ENCODE measurements at places on chromosomes 2 and 18.

GRCh38 chr2:150812664-150813367 is 325.3 kb upstream of the RND3 start:
- DNase-seq = no peak

- no peak for DNase-seq
These were observed 22.0 kb downstream of the KATNAL2 start for GRCh38 chr18:46939337-46939963.

GRCh38 chr2:194320520-194320919 is 1336.5 kb upstream of the SLC39A10 start:
- no peak for DNase-seq

DNA sequence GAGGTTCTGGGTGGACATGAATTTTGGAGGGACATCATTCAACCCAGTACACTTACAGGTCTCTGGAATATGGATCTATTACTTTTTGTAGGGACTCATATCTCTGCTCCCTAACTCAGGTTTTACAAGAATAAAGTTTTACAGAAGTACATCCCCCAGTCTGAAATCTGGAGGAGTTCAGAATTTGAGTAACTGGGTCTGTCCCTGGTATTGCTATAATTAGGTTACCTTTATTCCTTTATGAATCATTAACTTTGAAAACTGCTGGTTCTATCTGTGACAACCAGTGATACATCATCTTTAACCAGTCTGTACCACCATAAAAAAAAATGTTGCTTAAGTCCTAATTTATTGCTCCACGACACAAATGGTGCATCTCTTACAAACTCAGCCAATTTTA is 59.9 kb downstream of the INSIG2 start:
- DNase-seq = no peak

DNA sequence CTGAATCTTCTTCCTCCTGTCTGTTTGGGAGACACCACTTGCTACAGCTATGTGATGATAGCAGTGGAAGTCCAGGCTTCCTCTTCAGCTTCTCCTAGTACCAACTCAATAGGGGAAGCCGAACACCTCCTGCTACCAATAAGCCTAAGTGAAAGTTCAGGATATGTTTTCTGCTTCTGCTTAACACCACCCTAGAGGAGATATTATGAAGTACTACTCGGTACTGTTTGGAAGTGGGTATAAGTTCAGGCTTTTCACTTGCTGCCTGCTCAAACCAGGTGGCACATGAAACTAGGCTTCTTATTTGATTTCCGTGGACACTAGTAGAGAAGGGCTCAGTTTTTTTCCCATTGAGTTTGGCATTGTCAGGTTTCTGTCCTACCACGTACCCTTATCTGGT is 99.8 kb downstream of the PTPN4 start:
- DNase-seq = no peak

- no peak for DNase-seq
These were observed 44.7 kb downstream of the ANKRD44 start for GRCh38 chr2:197265924-197266323.

- no peak for DNase-seq
These were observed 48.6 kb downstream of the XDH start for GRCh38 chr2:31365834-31366505.

GRCh38 chr2:28580078-28580477 is 84.2 kb downstream of the PLB1 start:
- DNase-seq = no peak

DNA sequence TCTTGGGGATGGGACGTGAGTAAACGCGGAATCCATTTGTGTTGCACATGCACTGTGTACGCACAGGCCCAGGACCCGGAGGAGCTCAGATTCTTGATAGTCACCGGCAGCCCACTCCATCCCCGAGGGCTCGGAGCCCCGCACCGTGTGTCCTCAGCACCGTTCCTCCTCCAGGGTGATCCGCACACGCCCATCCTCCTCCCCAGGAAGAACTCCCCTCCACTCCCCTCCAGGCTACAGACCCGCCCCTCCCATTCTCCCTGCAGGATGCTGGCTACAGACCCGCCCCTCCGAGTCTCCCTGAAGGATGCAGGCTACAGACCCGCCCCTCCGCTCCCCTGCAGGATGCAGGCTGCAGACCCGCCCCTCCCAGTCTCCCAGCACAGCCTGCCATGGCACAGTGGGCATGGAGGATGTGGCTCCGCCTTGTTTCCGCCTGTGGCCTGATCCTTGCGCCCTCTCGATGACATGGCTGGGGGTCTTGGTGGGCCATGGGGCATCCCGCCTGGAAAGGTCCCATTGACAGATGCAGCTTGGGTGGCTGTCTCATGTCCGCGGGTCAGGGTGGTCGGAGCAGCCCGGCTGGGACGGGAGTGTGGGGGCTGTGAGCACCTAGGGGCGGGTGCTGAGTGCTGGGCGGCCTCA is 14.1 kb downstream of the CTDP1 start:
- no peak for DNase-seq

- DNase-seq = peak; percentile 74
These were observed 69.3 kb downstream of the MBP start for GRCh38 chr18:77063260-77063659.

DNA sequence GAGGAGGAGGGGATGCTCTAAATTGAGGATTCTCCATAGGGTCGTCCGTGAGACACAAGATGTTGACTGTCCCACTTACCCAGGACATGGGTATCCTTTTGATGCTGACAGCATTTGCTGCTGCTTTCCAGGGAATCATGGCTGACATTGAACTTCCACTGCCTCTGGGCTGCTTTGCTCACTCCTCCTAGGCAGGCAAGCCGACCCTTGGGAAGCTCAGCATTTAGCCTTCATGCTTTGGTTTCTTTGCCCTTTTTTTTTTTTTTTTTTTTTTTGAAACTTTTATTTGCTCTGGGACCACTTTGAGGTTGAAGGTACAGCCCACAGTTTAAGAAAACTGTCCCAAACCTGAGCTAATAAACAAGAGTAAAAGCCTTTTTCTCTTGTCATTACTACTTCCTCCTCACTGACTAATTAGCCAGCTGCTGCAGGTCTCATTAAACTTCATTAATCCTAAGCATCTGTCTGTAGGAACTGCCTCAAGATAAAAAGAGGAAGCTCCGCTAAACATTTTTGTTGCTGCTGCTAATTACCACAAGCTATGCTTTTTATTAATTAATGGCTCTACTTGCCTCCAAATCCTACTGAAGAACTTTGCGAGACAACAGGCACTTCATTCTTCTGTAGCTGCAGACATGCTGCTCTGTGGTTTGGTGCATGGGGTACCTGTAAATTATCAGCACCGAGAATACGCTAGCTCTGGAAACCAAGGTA is 125.4 kb downstream of the SPTBN1 start:
- no peak for DNase-seq

GRCh38 chr18:74806073-74806472 is 208.4 kb downstream of the ZNF407 start:
- DNase-seq = no peak

DNA sequence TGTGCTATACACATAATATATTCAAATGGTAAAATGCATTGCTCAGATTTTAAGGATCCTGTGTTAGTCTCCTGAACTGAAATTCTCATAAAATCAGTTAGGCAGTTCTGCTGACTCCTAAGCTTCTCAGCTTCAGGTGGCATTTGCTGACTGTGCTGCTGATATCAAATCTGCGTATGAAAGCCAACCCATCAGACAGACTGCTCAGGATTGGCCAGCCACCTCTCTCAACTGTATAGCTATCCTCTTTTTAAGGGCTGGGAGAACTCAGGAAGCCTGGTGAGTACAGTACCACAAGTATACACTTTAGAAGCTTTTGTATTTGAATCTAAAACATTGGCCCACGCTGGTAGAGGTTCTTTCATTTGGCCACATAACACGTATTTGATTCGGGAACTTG is 28.7 kb downstream of the PTCD3 start:
- DNase-seq = no peak

GRCh38 chr2:20573620-20574422 is 77.1 kb downstream of the HS1BP3 start:
- no peak for DNase-seq

DNA sequence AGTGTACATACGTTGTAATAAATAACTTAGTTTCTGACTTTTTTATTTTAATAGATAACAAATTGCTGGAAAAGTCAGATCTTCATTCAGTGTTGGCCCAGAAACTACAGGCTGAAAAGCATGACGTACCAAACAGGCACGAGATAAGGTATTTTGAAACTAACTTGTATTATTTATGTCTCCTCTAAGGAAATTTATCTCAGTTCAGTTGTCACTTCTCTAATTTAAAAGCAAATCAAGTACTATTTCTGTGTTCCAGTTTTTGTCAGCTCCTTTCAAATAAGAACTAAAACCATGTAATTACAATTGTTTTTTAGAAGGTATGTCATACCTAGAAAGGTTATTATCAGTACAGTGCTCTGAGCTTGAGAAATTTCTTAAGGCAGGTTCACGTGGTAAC is 4.6 kb downstream of the ATG16L1 start:
- DNase-seq = no peak

GRCh38 chr2:200665626-200666453 is 80.0 kb downstream of the AOX1 start:
- DNase-seq = no peak

- DNase-seq = no peak
These were observed 128.6 kb downstream of the TGIF1 start for GRCh38 chr18:3578621-3579020.

- DNase-seq = no peak
These were observed 545.2 kb downstream of the STK39 start for GRCh38 chr2:167702227-167702626.

- DNase-seq = no peak
These were observed 69.3 kb upstream of the HK2 start for GRCh38 chr2:74764429-74765272.

DNA sequence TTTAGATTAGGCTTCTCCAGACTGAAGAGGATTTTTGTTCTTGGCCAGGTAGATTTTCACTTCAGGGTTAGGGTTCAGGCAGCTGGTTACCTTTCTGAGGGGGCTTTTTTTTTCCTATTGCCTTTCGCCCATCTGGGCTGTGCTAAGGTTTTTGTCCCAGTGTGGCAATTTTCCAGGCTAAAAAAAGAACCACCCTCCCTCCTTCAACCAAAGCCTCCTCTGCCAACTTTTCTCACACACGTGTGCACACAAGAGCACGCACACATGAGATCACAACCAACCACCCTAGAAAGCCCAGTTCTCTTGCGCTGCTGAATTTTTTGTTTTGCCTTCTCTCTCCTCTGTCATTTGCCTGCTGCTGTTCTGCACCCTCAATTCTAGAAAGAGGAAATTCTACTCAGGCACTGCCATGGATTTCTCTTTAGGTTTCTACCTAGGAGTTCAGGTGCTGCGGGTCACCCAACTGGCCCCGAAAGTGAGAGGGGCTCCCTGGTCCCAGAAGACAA is 8.5 kb upstream of the CXCR4 start:
- DNase-seq = no peak

- no peak for DNase-seq
These were observed 31.5 kb upstream of the FAM124B start for GRCh38 chr2:224433442-224433841.

- DNase-seq = no peak
These were observed 1495.8 kb upstream of the TMEFF2 start for GRCh38 chr2:193690572-193690971.

DNA sequence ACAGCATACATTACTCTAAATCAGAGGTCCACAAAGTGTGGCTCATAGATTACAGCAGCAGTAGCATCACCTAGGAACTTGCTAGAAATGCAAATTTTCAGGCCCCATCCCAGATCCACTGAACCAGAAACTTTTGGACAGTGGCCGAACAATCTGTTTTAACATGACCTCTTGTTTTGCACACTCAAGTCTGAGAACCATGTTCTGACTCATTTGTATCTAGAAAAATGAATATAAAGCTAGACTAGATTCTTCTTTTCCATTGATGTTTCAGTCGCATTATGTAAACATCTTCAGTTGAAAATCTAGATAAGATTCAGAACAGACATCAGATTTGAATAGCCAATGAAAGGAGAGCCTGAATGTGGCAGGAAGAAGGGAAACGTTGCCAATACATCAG is 608.8 kb downstream of the LRP1B start:
- DNase-seq = no peak

GRCh38 chr2:134718023-134718816 is 580 bp downstream of the TMEM163 start:
- DNase-seq = no peak

- DNase-seq = no peak
These were observed 259.2 kb downstream of the IKZF2 start for GRCh38 chr2:212892193-212892592.

DNA sequence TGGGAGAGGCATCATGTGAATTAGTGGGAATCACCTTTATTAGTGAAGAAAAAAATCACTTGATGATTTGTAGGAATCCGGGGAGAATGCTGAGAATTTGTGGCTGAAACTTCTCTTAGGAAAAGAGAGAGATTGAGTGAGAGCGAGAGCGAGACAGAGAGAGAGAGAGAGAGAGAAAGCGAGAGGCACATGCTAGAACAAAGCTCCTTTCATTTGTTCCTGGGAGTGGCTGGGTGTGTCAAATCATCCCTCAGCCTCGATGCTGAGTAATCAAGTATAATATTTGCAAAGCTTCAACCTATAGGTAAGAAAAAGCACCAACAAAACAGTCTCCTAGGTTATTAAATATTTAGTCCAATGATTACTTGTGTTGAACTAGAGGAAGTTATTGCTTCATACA is 4.4 kb upstream of the SERPINB5 start:
- DNase-seq = no peak

DNA sequence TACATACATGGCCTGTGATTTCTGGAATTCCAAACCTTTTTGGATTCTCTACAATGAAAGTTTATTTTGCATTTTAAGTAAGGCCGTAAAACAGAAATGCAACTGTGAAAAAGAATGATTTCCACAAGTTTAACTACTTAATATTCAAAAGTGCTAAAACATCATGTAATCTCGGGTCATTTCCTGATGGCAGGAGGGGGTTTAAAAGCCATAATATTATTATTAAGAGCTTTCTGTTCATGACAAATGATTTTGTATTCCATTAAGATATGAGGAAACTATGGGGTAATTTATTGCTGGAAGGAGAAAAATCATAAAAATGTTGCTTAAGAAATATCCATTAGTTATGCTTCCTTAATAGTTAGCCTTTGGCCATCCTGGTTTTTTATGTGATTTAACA is 65.7 kb downstream of the COL4A3 start:
- DNase-seq = no peak

DNA sequence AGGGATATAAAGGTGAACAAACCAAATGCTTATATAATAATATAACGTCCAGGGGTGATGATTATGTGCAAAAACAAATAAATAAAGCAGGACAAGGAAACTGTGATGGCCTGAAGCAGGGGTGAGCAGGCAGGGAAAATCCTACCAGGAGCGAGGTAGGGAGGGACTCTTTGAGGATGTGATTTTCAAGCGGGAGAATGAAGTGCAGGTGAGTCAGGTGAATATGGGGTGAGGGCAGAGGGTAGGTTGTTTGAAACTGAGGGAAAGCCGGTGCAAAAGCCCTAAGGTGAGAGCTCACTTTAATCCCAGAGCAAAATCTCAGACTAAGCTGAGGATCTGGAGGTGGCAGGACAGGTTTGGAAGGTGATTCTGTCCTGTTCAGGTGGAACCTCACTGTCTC is 40.7 kb downstream of the CYP26B1 start:
- no peak for DNase-seq

DNA sequence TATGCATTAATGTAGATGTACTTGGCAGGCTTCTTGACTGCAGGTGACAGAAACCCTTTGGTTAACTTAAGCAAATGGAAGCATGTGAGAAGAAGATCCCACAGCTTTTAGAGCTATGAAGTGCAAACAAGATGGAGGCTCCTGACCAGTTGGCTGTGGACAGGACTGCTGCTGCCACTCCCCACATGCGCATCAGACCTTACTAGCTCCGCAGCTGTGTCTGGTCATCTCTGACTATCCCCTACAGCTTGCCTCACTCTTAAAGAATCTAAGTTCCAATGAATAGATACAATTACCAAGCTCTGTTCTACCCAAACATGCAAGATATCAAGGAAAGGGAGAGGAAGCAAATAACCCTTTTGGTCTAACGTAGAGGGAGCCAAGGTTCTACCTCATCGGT is 587.6 kb downstream of the DSC3 start:
- no peak for DNase-seq

Measured in stimulated activated CD4-positive, alpha-beta T cell treated with anti-CD3 and anti-CD28 coated beads, Interleukin-2, amount 100 ng/mL, for 24 hours (primary cell).